Activated CD4-positive, alpha-beta T cell treated with anti-CD3 and anti-CD28 coated beads, Interleukin-10, Interleukin-2, amounts not matched to agents 100 ng/mL and 50 ng/mL, durations not matched to agents 16 hours and 8 hours (primary cell): ENCODE measurements at places on chromosomes 7 and 10.

DNA sequence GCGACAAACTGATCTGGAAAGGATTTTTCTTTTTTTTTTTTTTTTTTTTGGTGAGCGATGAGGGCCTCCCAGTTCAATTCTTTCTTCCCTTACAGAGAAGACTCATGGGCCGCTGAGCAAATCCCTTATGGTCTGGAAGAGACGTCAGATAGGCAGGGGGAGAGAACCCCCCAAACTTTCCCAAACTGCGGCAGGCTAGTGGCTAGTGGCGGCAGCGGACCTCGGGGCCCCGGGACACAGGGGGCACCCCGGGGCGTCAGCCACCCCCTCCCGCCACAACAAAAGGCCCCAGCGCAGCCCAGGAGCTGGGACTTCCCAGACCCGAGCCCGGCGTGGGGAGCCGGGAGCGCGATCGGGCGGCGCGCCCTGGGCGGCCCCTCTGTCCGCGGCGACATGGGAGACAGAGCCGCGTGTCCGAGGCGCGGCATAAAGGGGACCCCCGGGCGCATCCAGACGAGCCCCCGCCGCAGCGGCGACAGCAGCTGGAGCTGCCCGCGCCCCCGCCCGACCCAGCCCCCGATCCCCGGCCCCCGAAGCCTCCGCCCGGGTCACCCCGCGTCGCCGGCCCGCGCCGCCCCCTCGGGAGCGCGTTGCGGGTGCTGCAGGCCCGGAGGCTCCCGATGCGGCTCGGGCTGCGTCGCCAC, 755 bp downstream of the FAM171A1 start:
- DNase-seq = no peak

DNA sequence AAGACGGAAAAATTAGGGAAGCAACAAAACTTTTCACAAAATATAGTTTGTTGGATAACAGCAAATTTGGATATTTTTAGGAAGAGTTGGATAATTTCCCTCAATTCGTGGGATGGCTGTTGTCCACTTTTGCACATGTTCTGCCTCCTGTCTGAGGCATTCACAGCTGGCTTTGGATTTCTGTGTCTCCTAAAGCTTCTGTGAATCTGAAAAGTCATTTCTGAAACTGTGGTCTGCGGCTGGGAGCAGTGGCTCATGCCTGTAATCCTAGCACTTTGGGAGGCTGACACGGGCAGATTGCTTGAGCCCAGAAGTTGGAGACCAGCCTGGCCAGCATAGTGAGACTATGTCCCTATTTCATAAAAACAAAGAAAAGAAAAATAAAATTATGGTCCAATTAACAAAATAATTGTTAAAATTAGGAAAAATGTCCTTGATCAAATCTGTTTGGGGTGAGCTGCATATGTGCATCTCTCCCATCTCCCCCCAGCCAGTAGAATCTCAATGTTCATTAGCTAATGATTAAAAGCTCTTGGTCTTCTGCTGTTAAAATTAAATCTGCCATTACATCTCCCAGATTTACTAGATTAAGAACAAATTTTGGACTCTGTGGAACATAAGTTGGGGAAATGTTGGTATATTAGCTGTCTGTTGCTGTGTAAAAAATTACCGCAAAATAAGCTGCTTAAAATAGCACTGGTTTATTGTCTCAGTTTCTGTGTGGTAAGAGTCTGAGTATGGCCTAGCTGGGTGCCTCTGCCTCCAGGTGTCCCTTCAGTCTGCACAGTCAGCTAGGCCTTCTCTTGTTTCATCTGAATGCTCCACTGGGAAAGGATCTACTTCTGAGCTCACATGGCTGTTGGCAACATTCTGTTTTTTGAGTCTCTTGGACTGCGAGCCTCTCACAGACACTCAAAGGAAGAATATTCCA, 332.0 kb upstream of the FZD1 start:
- DNase-seq = no peak

DNA sequence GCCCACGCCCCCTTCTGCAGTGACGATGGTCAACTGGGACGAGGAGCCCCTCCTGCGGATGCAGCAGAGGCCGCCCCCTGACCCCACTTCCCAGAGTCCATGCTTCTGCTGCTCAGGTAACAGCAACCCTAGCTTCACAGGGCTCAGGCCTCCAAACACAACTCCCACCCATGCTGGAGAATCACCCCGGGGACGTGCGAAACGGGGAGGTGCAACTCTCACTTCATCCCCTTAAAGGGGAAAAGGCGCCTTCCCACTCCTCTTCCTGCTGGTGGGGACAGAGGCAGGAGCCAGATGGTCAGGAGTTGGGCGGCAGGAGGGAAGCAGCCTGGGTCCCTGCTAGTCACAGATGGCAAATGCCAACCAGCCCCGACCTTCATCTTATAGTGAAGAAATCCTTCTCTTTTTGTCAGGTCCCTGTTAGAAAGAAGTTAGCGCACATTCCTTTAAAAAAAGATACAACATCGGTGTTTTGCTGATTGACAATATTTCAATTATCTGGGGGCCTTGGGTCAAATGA, 155.4 kb downstream of the DIP2C start:
- no peak for DNase-seq

DNA sequence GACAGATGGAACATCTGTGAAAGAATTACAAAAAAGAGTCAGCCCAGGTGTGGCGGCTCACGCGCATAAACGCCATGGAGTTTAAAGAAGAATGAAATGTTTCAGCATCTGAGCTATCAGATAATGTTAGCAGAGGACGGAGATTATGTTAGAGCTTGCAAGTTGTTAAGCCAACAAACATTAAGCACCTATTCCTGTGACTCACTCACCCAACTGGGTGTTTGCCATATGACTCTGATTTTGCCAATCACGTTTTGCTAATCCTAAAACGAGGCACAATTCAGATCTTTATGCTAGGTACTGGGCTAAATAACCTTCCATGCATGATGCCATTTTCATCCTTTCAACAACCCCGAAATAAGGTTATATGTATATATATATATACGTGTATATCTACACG, 29.0 kb upstream of the CCNY start:
- no peak for DNase-seq

DNA sequence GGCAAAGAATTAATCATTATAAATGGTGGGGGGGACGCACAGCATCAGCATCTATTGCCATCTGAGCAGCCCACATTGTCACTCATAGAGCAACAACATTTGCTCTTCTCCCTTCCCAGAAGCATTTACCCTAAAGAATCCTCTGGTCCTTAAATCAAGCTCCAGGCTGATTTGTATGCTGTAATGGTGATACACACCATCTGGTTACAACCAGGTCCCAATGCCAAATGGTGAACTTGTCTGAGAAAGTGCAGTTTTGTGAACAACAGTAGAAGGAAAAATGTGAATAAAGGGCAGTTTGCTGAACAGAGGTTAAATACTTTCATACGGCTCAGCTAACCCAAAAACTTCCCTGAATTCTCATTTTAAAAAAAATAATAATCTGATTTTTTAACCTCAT, 38.8 kb upstream of the TCF7L2 start:
- no peak for DNase-seq

DNA sequence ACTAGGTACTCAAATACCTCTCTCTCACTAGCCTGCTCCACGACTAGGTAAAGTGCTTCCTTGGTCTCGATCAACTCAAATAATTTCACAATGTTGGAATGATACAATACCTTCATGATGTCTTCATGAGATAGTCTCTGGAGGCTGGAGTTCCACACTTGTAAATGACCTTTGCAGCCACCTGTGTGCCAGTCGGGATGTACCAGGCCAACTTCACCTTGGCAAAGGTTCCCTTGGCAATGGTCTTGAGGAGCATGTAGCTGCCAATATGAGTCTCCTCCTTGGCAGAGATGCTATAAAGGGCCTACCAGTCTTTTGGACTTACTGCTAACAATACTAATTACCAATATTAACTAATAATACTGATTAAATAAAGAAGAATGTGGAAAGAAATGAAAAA, 42.5 kb upstream of the EEPD1 start:
- DNase-seq = no peak

DNA sequence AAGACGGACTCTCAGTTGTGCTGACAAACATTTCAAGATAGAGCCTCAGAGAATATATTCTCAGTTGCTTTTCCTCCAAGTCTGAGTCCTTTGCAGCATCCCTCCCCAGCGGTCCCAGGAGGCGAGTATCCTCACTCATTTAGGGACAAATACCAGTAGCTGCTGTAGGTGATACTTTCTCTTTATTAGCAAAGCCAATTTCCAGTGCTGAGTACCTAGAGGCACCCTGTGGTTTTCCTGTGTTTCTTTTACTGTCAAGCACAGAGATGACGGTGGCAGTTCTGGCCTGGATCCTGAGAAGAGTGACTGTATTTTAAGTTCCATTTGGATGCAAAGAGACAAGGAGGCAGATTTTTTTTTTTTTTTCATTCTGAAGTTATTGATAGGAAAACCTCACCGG, 1058.4 kb downstream of the SORCS3 start:
- DNase-seq = no peak

- no peak for DNase-seq
Measured at GRCh38 chr7:31758755-31759154, 71.7 kb downstream of the PPP1R17 start.

DNA sequence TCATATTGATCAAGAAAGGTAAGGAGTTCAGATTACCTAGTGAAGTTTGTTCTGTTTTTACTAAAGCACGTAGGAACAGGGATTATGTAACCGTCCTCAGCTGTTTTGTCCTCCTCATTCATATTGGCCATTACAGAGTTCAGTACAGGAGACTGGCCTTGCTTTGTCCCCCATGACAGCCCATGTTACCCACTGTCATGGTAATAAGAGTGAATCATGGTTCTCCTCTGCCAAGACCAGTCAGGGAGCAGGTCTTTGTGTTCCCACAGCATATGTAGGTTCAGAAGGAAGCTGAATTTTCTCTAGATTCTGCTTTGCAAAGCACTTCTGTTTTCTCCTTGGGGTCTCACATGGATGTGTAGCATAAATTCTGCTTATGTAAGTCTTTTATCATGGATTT, 106.2 kb upstream of the GPR141 start:
- no peak for DNase-seq

DNA sequence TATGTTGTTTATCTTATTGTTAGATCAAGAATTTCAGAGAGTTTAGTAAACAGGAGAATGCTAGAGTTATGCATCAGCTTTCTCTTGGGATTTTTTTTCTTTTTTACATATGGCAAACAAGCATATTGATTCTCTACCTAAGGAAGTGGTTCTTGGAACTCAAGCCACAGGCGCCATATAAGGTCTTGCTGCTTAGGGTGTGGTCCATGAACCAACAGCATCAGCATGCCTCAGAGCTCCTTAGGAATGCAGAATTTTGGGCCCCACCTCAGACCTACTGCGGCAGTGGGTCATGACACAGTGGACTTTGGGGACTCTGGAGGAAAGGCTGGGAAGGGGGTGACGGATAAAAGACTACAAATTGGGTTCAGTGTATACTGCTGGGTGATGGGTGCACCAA, 230.8 kb downstream of the SKAP2 start:
- no peak for DNase-seq

DNA sequence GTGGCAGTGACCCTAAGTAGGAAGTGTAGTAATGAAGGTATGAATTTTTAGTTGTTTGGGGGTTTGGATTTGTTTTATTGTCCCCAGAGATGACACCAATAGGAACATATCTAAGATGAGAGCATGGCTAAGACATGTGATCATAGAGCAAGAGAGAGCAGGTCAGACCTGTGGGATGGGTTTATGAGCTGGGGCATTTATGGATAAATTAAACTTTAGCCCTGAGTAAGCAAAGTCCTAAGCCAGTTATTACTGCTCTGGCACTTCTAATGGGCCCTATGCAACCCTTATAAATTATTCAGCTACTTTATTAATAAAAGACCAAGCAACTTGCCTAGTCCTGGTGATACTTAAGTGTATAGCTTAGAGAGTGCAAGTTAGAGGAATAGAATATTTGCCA, 85.1 kb downstream of the LRRC4 start:
- no peak for DNase-seq

- DNase-seq = no peak
Measured at GRCh38 chr10:44628921-44629320, 244.0 kb upstream of the CXCL12 start.

DNA sequence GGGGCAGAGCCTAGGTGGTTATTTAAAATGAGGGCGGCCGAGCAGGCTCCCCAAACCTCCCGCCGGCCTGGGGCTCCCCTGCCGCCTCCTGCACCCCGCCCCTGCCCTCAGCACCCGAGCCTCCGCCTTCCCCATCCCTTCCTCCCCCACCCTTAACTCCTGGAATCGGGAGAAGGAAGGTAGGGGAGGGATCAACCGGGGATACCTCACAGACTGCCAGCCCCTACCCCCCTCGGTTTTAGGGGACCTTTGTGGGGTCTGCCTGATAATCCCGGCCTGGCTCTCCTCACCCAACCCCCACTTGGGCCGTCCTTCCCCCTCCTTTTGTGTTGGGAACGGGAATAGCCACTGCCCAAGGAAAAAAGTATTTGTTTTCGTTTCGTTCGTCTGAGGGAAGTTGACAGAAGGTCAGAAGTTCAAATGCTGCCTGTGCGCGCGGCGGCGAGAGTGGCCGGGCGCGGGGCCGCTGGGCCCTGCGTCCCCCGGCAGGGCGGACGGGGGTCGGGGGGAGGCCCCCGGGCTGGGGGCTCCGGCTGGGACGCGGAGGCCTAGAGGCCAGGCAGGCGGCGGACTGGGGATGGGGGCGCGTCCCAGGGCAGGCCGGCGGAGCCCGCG, 2.8 kb downstream of the SHH start:
- no peak for DNase-seq

DNA sequence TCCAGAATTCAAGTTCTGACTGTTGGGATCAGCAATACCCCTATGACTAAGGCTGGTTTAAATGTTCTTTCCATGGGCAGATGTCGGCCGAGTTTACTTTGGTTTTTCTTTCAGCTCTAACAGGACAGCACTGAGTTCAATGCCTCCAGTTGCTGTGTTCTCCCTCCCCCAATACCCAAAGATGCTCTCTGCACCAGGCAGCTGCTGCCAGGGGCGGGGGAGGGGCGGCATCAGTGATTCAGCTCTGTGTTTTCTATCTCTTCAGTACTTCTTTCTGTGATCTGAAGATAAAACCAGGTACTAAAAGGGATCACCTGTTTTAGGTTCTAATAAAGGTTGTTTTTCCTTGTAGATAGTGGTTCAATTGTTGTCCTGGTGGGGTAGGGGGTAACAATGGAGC, 576.7 kb upstream of the POT1 start:
- no peak for DNase-seq

DNA sequence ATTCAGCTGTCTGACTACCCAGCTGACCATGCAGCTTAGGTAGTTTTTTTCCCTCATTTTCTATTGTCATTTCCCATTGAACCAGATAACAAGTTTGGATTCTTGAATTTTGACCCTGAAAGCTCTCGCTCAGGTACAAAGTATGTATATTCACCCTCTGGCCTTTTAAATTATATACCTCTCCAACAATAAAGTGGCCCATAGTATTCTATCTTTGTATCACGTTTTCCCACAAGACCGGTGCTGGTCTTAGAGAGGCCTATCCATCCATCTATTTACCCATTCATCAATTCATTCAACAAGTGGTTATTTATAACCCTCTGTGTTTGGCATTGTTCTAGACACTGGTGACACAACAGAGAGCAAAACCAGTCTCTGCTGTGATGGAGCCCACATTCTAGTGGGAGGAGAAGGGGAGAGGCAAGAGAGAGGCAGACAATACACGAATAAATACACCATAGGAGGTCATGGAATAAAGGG, 35.2 kb upstream of the NPSR1 start:
- DNase-seq = no peak

GRCh38 chr7:18109762-18110161, 82.1 kb upstream of the PRPS1L1 start:
- DNase-seq = no peak

- DNase-seq = no peak
Measured at GRCh38 chr7:7773334-7774309, 55.2 kb upstream of the RPA3 start.

GRCh38 chr10:133180192-133180964, 20.4 kb downstream of the KNDC1 start:
- no peak for DNase-seq
